ENCODE measurements at places on chromosomes 16 and 17. TPM values are rescaled to one million over a fixed set of nuclear protein-coding genes. Genes with fewer than 3 reads are reported as not detected.

DNA sequence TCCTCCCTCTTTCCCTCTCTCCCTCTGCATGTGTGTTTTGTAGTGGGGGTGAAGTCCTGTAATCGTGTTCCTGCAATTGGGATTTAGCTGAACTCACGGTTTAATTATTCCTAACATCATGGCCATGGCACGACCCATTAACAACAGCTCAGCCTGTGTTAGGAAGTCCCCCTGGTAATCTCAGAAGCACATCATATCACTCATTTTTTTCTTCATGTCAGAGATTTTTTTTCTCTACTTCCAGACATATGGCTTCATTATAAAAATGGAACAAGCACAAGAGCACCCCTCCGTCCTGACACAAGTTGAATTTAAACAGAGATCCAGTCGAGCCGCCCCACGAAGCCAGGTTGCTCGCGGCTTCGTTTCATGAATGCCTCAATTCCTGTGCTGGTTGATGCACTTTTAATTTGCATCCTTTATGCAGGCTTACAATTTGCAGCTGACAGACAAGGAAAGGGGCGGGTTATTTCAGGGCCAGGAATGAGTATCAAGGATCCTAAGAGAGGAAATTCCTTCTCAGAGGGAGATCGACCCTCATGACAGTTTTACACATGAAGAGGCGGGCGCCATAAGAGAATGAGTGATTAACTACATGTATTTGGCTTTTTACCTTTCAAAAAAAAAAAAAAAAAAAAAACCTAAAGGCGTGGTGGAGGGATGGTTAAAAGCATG, 192.9 kb downstream of the MAF start:
- no peak for DNase-seq
- no peak overlapping the region for H3K27ac ChIP-seq
- peaks cover 1% of the 10 kb centered on the region for H3K4me1 ChIP-seq
- H3K27me3 ChIP-seq: peaks cover 4% of the 10 kb centered on the region
- no peak overlapping the region for H3K4me3 ChIP-seq
- no peaks in the 10 kb centered on the region for H3K36me3 ChIP-seq

Gene GP2
- not detected for total RNA-seq

GRCh38 chr17:50201276-50201854, at the start of gene COL1A1:
Gene COL1A1, minus strand, starts transcription at chr17:50201631. Its CDS starts 118 bp downstream, at chr17:50201513.
- peaks cover 46% of the 10 kb centered on the region for H3K27me3 ChIP-seq
- no peak within 1 kb of the TSS for H3K27ac ChIP-seq
- H3K4me3 ChIP-seq: peak within 1 kb of the TSS; percentile 70
- peaks cover 20% of the 10 kb centered on the region for H3K4me1 ChIP-seq
- H3K36me3 ChIP-seq: no peaks in the 10 kb centered on the region

Gene BICDL2
- 0.94 TPM for total RNA-seq

Gene CNTNAP4
- total RNA-seq: not detected

DNA sequence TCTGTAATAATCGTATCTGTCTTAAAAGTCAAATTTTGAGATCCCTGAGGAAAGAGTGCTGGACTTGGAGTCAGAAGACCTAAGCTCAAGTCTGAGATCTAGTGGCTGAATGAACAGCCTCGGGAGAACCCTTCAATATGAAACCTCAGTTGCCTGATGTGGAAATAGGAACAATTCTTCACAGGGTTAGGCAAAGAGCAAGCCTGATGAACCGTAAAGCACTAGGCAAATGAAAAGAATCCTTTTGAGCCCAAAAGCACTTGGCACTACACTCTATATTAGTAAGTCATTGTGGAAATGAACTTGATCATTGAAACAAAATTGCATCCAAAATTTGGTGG, 20.2 kb downstream of the TXNDC11 start:
- peaks cover 9% of the 10 kb centered on the region for H3K4me1 ChIP-seq
- peaks cover 43% of the 10 kb centered on the region for H3K36me3 ChIP-seq
- no peak overlapping the region for H3K27ac ChIP-seq
- no peaks in the 10 kb centered on the region for H3K27me3 ChIP-seq

- no peaks in the 10 kb centered on the region for H3K4me1 ChIP-seq
- no peak overlapping the region for H3K4me3 ChIP-seq
- H3K36me3 ChIP-seq: no peaks in the 10 kb centered on the region
- H3K27me3 ChIP-seq: peaks cover 11% of the 10 kb centered on the region
Observed at GRCh38 chr16:14011001-14011400, 60.1 kb upstream of the MRTFB start.

Gene CALB2
- total RNA-seq: not detected

Gene EDC4
- total RNA-seq: 111 TPM

- H3K27me3 ChIP-seq: peaks cover 10% of the 10 kb centered on the region
- no peak within 1 kb of the TSS for H3K4me3 ChIP-seq
- no peak within 1 kb of the TSS for H3K27ac ChIP-seq
- peaks cover 12% of the 10 kb centered on the region for H3K4me1 ChIP-seq
Observed at GRCh38 chr17:29042679-29043538, at the start of gene PIPOX. Gene PIPOX, plus strand, starts transcription at chr17:29043141. Its CDS starts 85 bp downstream, at chr17:29043226.

GRCh38 chr17:7294614-7295153, at the start of gene YBX2:
Gene YBX2, minus strand, starts transcription at chr17:7294639. Its CDS starts 139 bp downstream, at chr17:7294500.
- peaks cover 30% of the 10 kb centered on the region for H3K4me1 ChIP-seq
- peak; percentile 85 for DNase-seq
- H3K27me3 ChIP-seq: peaks cover 30% of the 10 kb centered on the region

Gene KRT33B
- total RNA-seq: not detected

DNA sequence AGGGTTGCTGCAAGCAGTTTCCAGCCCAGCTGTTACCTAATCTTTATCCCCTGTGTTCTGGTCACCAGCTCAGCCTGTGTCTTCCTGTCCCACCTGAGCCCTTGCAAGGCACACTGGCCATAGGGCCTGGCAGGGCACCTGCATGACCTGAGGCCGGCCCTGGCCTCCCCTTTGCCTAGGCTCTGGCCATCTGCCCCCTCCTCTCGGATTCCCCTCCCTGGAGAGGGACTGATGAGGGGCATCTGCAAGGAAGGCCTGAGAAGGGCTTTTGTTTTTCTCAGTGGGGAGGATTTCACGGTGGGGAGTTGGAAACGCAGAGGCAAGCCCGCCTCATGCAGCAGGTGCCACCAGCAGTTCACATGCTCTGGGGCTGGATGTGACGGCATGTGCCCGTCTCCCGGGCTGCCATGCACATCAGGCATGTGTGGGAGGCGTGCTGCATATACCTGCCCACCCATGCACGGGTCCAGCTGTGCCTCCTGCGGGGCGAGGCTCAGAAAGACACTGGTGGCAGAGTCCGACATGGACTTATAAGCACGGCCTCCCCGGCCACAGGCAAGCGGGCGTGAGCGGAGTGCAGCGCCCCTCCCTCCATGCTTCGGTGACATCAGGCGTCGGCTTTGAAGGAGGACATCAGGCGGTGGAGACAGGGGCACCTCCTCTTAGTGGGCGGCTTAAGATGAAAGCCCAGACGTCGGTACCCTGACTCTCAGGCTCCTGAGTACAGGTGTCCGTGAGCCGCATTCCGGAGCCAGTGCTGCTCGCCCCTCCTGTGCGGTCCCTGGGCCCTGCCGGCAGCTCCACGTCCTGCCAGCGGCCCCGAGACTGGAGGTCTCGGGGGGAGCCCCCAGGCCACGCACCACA, 16.5 kb downstream of the ASPSCR1 start:
- no peak for DNase-seq
- H3K27me3 ChIP-seq: no peaks in the 10 kb centered on the region
- H3K4me3 ChIP-seq: no peak overlapping the region
- H3K36me3 ChIP-seq: no peaks in the 10 kb centered on the region

- no peak overlapping the region for H3K4me3 ChIP-seq
- no peak overlapping the region for H3K27ac ChIP-seq
- H3K4me1 ChIP-seq: no peaks in the 10 kb centered on the region
- no peak for DNase-seq
Observed at GRCh38 chr16:16938009-16938408, 532.8 kb downstream of the XYLT1 start.

Gene ANKRD40CL
- total RNA-seq: not detected

- no peak for DNase-seq
- no peaks in the 10 kb centered on the region for H3K27me3 ChIP-seq
- no peaks in the 10 kb centered on the region for H3K4me1 ChIP-seq
- H3K36me3 ChIP-seq: no peaks in the 10 kb centered on the region
Observed at GRCh38 chr16:9366048-9366969, 274.9 kb downstream of the HAPSTR1 start.

Measured in activated CD8-positive, alpha-beta T cell treated with anti-CD3 and anti-CD28 coated beads, Interleukin-2, amount 10 ng/mL, durations not matched to agents 7 days and 5 days (primary cell).